Peyer's patch (tissue), 4 donors: ENCODE measurements at places on chromosomes 13 and 19. TPM values are rescaled to one million over a fixed set of nuclear protein-coding genes. Genes with fewer than 3 reads are reported as not detected.
A peak's percentile ranks its signal among the peaks of the same experiment; 100 is the strongest.

Gene MEF2B
- total RNA-seq, result not detected

DNA sequence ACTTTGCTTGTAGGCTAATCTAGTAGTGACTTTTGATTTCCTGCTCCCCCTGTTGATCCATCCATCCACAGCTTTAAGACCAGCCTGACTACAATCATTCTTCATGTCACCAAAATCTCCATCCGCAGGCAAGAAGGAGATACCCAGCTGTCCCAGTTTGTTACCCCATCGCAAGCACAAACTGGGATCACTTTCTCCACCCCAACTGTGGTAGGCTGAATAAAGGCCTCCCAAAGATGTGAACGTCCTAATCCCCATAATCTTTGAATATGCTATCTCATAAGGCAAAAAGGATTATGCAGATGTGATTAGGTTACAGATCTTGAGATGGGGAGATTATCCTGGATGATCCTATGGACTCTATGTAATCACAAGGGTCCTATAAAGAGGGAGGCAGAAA lies 202.0 kb downstream of the ENOX1 start:
- no peaks in the 10 kb centered on the region for H3K27me3 ChIP-seq
- no peaks in the 10 kb centered on the region for H3K36me3 ChIP-seq
- DNase-seq, result no peak
- H3K27ac ChIP-seq, result no peak overlapping the region
- H3K4me1 ChIP-seq, result no peaks in the 10 kb centered on the region

Gene PROZ
- not detected for total RNA-seq

DNA sequence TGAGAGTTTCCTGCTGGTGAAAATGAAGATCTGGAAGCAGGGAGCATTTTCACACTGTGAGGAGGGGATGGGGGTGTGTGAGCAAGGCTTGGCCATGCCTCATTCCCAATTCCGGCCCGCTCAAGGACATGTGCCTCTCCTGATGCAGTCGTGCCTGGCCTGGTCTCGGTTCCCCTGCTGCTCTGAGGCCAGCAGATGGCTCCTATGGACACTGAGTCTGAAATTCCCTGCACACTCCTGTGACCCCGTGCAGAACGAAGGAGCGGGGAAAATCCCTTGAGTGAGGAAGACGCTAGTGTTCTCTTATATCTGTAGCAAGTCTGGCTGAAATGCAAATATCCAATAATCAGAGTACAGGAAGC lies 363 bp upstream of the ZNF763 start:
- no peaks in the 10 kb centered on the region for H3K27me3 ChIP-seq
- no peak for DNase-seq
- H3K36me3 ChIP-seq, result no peaks in the 10 kb centered on the region
- peak overlapping the region; percentile 72 for H3K4me3 ChIP-seq
- H3K27ac ChIP-seq, result peak overlapping the region; percentile 95

DNA sequence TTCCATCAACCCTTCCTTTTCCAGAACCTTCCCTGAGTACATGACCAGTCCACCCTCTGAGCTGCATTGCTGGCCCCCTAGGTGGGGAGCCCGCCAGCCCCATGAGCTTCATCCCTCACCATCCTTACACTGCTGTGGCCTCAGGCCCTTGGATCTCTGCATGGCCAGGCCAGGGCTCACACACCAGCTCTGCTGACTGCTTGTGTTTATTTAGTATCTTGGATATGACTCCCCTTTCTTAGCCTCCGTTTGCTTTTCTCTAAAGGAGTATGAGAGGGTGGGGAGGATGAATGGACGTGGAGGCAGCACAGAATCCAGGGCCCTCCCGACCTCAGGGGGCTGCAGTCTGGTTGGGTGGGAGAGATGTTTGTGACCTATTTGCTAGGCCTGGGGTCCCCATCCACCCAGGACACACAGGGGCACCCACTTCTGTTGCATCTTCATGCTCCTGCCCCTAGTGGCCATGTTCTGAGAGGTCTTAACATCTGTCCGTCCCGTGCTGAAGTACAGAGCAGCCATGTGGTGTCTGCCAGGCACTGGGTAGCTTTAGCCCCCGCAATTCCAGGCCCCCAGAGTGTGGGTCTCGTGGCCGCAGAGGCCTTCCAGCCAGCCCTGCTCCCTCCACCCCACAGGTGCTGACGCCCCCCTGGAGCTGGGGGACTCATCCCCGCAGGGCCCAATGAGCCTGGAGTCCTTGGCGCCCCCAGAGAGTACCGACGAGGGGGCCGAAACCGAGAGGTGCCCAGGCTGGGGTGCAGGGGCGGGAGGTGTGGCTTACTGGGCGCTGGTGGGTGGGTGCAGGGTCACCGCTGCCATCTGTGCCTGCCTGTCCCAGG lies 13.0 kb downstream of the ARHGEF1 start:
- no peaks in the 10 kb centered on the region for H3K36me3 ChIP-seq
- H3K4me3 ChIP-seq, result no peak overlapping the region
- no peak overlapping the region for H3K27ac ChIP-seq
- no peak for DNase-seq
- no peaks in the 10 kb centered on the region for H3K4me1 ChIP-seq
- H3K27me3 ChIP-seq, result no peaks in the 10 kb centered on the region

DNA sequence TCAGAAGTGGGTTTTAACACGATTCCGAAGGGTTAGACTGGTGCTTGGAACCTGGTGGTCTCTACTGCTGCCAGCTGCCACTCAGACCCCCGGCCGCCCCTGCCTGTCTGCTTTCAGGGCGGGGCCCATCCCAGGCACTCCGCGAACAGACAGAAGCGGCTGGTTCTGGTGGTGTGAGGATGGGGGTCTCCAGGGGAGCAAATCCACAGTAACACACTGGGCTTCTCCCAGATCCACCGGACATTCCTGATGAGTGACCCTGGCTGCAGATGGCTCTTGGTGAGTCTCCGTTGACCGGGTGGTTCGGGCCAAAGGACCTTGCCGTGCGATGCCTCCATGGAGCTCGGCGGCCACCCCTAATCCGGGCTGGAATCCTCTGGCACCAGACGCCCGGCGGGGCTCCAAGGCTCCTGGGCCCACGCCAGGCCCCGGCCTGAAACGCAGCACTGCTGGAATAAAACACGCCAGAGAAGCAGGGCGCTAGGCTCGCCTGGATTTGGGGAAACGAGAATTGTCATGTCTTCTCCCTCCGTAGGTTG lies 2.1 kb upstream of the PTBP1 start:
- peak; percentile 48 for DNase-seq
- no peaks in the 10 kb centered on the region for H3K27me3 ChIP-seq
- H3K4me3 ChIP-seq, result no peak overlapping the region

DNA sequence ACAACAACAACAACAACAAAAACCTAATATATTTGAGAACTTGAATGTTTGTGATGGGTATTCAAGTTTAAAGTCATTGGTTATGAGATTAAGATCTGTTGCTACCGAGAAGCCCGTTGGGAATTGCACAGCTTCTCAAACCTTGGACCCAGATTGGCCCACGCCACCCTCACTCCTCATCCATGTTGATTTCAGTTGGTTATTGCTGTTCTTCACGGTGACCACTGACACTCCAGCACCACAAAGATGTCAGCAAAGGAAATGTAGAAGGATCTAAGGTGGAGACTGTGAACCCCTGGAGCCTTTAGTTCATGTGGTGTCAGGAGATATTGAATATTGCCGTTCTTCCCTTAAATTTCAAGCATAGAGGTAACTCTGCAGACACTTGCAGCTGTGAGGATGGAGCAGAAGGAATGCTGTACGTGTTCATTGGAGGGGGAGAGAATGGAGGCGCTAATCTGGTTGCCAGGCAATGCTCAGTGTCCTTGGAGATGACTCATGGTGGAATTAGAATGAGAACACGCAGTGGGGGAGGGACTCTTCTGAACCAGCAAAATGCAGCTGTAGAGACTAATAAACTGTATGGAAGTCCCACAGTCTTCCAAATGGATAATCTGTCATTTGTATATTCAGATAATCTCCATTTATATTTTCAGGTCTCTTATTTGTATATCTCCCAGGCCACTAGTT lies 20.8 kb upstream of the ZNF835 start:
- H3K4me3 ChIP-seq, result no peak overlapping the region
- no peaks in the 10 kb centered on the region for H3K27me3 ChIP-seq
- DNase-seq, result no peak
- no peaks in the 10 kb centered on the region for H3K4me1 ChIP-seq
- H3K36me3 ChIP-seq, result no peaks in the 10 kb centered on the region
- H3K27ac ChIP-seq, result no peak overlapping the region

Gene LILRA1
- total RNA-seq, result not detected

DNA sequence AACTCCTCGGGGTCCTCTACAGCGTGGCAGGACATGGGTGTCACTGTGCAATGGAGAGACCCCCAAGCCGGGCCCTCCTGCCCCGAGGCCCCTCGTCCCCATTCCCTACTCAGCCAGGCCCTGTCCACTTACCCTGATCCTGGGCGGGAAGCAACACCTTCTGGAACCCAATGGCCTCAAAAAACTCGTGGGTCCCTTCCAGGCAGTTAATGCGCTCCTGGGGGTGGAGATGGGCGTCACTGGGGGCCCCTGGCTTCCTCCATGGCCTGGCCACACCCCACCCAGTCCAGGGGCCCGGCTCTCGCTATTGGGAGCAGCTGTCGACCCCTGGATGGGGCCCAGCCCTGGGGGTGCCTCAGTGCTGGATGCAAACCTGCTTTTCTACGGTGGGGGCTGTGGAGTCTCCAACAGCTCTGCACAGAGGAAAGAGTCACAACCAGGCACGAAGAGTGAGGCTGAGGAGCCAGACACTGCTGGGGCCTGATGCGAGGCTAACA lies 10.8 kb downstream of the UBXN6 start:
- no peaks in the 10 kb centered on the region for H3K36me3 ChIP-seq
- no peaks in the 10 kb centered on the region for H3K27me3 ChIP-seq
- H3K27ac ChIP-seq, result no peak overlapping the region

Gene RASAL3
- total RNA-seq, result 66.0 TPM

- no peaks in the 10 kb centered on the region for H3K27me3 ChIP-seq
- no peak overlapping the region for H3K27ac ChIP-seq
- no peak overlapping the region for H3K4me3 ChIP-seq
- no peak for DNase-seq
- H3K4me1 ChIP-seq, result no peaks in the 10 kb centered on the region
- H3K36me3 ChIP-seq, result no peaks in the 10 kb centered on the region
These were observed 10.5 kb upstream of the PLIN3 start for GRCh38 chr19:4877753-4878490.

DNA sequence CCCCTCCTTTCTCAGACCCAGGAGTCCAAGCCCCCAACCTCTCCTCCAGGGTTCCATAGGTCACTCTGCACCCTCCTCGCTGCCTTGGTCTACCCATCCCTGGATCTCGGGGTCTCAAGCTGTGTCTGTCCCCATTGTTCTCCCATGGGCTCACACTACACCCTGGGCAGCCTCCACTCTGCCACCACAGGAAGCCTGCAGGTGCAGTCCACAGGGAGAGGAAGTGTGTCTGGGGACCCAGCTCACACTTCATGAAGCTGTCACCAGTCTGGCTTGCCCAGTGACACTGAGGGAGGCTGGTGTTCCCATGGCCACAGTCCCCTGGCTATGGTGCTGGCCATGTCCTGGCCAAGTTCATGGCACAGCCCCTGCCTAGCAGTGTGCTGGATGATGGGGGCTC lies 5.3 kb downstream of the NECTIN2 start:
- peaks cover 11% of the 10 kb centered on the region for H3K4me1 ChIP-seq
- no peak for DNase-seq
- no peaks in the 10 kb centered on the region for H3K36me3 ChIP-seq
- H3K4me3 ChIP-seq, result no peak overlapping the region
- H3K27me3 ChIP-seq, result no peaks in the 10 kb centered on the region

GRCh38 chr13:94073007-94073744 lies 406.3 kb downstream of the DCT start:
- no peak overlapping the region for H3K27ac ChIP-seq
- no peak for DNase-seq
- H3K4me1 ChIP-seq, result no peaks in the 10 kb centered on the region
- no peaks in the 10 kb centered on the region for H3K36me3 ChIP-seq
- no peaks in the 10 kb centered on the region for H3K27me3 ChIP-seq
- H3K4me3 ChIP-seq, result no peak overlapping the region

- DNase-seq, result no peak
- no peak overlapping the region for H3K27ac ChIP-seq
These were observed 40.2 kb upstream of the GPR183 start for GRCh38 chr13:99347335-99347878.

- no peak overlapping the region for H3K4me3 ChIP-seq
- peaks cover 7% of the 10 kb centered on the region for H3K4me1 ChIP-seq
- no peak for DNase-seq
- H3K27ac ChIP-seq, result no peak overlapping the region
- no peaks in the 10 kb centered on the region for H3K36me3 ChIP-seq
These were observed 2.1 kb downstream of the SIAH3 start for GRCh38 chr13:45849408-45849807.

DNA sequence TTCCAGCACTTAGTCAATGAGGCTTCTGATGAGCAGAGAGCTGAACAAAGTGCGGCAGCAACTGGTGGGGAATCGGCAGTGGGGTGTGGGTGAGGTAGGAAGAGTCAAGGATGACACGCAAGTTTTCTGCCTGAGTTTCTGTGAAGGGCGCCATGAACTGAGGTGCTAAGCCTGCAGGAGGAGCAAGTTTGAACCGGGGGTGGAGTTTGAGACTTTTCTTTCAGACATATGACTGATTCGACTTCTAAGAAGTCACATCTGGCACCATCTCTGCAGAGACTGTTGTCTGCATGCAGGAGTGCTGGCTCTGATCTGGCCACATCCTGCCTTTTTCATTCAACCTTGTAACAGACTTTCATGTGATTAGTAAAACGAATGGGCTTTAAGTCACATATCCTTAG lies 14.8 kb upstream of the GPI start:
- no peaks in the 10 kb centered on the region for H3K27me3 ChIP-seq
- H3K4me1 ChIP-seq, result no peaks in the 10 kb centered on the region
- peak overlapping the region; percentile 8 for H3K27ac ChIP-seq

DNA sequence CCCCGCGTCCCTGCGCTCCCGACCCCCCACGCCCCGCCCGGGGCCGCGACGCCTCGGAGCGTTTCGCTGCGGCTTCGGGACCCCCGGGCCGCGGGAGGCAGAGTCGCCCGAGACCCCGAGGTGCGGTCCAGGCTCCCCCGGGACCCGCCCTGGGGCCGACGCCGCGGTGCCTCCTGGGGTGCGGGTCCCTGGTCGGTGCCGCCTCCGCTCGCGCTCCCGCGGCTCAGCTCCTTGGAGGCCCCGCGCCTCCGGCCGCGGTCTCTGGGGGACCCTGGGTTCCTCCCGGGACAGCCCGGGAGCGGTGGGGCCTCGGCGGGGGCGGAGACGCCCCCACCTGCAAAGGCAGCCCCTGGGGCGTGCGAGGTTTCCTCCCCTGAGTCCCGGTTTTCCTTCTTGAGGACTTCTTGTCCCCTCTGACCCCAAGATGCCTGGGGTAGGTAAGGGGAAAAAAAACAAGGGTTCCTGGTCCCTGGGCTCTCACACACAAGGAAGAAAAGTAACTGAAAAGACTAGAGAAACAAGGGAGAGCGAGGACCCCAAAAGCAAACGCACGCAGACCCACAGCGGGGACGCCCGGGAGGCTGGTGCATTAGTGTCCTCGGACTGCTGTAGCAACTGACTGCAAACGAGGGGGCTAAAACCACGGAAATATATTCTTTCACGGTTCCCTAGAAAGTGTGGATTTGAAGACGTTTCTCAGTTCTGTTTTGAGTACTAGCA lies 740 bp downstream of the ZNF555 start:
- no peaks in the 10 kb centered on the region for H3K27me3 ChIP-seq
- H3K27ac ChIP-seq, result peak overlapping the region; percentile 85
- no peaks in the 10 kb centered on the region for H3K36me3 ChIP-seq
- no peaks in the 10 kb centered on the region for H3K4me1 ChIP-seq

- no peak overlapping the region for H3K27ac ChIP-seq
- H3K4me3 ChIP-seq, result no peak overlapping the region
- H3K4me1 ChIP-seq, result peaks cover 6% of the 10 kb centered on the region
- DNase-seq, result no peak
- H3K27me3 ChIP-seq, result no peaks in the 10 kb centered on the region
- H3K36me3 ChIP-seq, result no peaks in the 10 kb centered on the region
These were observed 2.8 kb downstream of the TNFSF14 start for GRCh38 chr19:6667114-6667627.

- peak overlapping the region; percentile 88 for H3K27ac ChIP-seq
- H3K4me3 ChIP-seq, result no peak overlapping the region
- H3K36me3 ChIP-seq, result no peaks in the 10 kb centered on the region
- H3K27me3 ChIP-seq, result no peaks in the 10 kb centered on the region
These were observed 2.6 kb downstream of the POU2F2 start for GRCh38 chr19:42129399-42130253.

Gene ZNF416
- total RNA-seq, result 2.1 TPM
